ENCODE measurements at places on chromosomes 7 and 10. TPM values are rescaled to one million over a fixed set of nuclear protein-coding genes. Genes with fewer than 3 reads are reported as not detected.

GRCh38 chr7:142120524-142120923, 9.0 kb downstream of the MGAM2 start:
- no peak for DNase-seq

- no peak for DNase-seq
Measured at GRCh38 chr7:22377703-22378102, 20.7 kb upstream of the RAPGEF5 start.

The PHYH gene
- 51.5 TPM for polyA plus RNA-seq

The GOLGA7B gene
- 0.34 TPM for polyA plus RNA-seq

- no peak for DNase-seq
Measured at GRCh38 chr10:25176421-25176968, 1.7 kb downstream of the GPR158 start.

- DNase-seq: no peak
Measured at GRCh38 chr7:25002786-25003185, 22.8 kb upstream of the OSBPL3 start.

- DNase-seq: no peak
Measured at GRCh38 chr10:662223-662605, 27.3 kb downstream of the DIP2C start.

DNA sequence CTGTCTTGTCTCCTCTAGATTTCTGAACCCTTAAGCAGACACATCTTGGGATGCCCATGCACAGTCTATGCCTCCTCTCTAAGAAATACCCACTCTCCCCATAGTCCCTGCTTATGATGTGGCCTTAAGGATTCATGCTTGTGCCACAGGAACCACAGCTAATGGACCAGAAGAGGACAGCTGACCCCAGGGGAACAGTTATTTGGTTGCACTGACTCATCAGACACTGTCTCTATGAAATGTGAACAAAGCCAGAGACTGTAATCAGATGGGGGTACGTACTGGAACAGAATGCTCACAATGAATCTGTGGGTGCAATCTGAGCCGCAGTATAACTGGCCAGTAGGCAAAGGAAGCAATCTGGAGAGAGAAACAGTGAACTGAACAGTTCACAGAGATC, 121.9 kb downstream of the USP6NL start:
- DNase-seq: no peak

DNA sequence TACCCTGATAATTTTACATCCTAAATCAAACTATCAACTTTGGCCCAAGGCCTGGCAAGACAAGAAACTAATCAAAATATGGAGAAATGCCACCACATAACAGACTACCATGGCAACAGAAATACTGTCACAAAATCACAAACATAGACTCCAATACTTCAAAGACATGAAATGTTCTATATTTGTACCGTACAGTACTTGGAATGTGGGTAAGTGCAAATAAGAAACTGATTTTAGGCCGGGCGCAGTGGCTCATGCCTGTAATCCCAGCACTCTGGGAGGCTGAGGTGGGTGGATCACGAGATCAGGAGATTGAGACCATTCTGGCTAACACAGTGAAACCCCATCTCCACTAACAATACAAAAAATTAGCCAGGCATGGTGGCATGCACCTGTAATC, 9.2 kb downstream of the TNPO3 start:
- no peak for DNase-seq

GRCh38 chr10:50528206-50528605, 95.5 kb downstream of the SGMS1 start:
- no peak for DNase-seq

DNA sequence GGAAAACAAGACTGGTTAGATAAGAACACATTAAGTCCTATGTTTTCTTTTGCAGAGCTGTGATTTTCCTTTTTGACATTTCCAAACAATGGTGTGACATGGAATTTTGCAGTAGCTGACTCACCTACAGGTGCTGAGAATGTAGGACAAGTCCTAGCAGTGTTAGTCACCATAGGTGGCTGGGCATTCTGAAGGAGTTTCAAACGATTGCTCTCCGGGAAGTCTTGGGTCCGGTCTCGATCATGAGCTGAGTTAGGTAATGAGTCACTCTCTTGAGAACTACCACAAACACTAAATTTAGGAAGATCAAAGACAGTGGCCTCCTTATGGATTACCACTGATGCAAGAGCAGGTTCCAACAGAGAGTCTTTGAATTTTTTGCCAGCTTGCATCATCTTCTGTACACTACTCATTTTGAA, 3.6 kb downstream of the FIGNL1 start:
- DNase-seq: no peak

- no peak for DNase-seq
Measured at GRCh38 chr10:32437334-32437733, 8.6 kb upstream of the CCDC7 start.

The GIMAP1 gene
- 2.5 TPM for polyA plus RNA-seq

The MAGI2 gene
- 5.3 TPM for polyA plus RNA-seq

- no peak for DNase-seq
Measured at GRCh38 chr10:1126461-1126860, 70.3 kb downstream of the WDR37 start.

- peak; percentile 85 for DNase-seq
Measured at GRCh38 chr10:102835007-102835482, 2.2 kb downstream of the CYP17A1 start.

The HOXA4 gene
- polyA plus RNA-seq: 21.7 TPM

The GHRHR gene
- polyA plus RNA-seq: 1.9 TPM

The ANXA11 gene
- 106 TPM for polyA plus RNA-seq

DNA sequence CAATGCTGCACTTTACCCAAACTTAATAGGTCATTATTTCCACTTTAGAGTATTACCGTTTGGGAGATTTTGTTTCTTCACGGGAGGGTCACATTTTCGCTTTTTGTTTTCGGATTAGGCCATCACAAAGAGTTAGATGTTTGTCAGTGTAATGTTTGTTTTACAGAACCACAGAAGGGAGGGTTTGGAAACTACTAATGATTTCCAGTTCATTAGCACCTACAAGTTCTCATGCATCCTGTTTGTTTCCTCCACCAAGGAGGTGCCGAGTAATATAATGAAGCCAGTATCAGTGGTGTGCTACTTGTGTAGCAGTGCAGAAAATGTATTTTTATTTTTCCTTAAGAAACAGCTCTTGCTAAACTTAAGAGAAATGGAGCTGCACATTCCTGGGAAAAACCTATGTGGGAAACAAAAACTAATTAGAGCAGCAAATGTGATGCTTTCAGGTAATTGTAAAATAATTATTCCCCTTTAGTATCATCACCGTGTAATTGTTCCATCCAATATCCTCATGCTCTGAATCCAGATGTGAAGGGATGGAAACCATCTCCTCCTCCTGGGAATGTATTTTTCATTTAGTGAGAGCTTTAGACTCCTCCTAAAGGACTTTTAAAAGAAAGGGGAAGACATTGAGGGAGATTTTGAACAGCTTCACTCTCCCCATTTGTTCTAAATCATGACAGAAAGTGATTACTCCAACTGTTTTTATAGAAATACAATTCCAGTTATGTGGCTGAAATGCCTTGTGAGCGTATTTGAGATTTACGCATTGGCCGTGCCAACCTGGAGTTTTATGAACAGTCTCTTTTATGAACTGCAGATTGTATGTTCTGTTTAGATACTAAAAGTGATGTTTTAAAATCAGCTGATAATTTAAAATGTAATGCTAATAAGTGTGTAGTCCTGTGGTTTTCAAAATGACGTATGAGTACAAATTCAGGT, 5.6 kb downstream of the CELF2 start:
- no peak for DNase-seq

The LRIT1 gene
- polyA plus RNA-seq: not detected

The LRRC4 gene
- 4.5 TPM for polyA plus RNA-seq

The IDI2 gene
- polyA plus RNA-seq: not detected

The NKX2-3 gene
- 0.60 TPM for polyA plus RNA-seq

The GPR15LG gene
- not detected for polyA plus RNA-seq

DNA sequence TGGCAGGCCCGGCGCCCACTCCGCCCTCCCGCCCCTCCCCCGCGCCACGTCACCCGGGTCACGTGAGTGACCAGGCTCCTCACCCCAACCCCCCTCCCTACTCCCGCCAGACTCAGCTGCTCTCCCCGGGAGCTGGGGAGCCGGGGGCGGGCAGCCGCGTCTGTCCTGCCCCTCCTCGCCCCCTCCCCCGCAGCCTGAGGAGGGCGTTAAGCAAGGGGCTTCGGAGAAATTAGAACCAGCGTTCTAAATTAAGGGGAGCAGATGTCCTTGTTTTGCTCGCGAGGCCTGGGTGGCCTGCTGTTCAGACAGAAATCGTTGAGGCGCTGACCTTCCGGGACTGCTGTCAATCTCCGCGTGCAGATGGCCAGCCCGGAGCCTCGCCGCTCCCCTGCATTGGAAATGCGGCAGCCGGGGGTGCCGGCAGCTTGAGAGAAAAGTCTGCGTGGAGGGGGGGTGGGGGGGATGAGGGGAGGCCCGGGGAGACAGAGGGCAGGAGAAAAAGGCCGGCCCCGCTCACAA, 102.2 kb upstream of the ZNF438 start:
- peak; percentile 96 for DNase-seq

DNA sequence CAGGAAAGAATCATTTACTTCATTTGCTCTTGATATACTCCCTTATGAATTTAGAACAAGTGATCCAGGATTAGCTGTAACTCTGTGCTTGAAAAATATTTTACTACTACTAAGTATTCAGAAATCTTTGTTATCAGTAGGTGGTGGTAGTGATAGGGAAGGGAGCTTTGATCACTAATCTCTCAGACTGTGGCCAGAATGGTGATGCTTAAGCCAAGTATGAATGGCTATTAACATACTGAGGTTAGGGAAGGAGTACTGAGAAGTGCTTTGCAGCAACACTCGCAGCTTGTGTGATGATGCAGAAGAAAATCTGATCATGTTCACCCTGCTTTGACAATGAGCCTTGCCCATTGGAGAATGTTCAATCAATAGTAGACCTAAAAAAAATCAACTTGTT, 29.3 kb downstream of the AP3M1 start:
- no peak for DNase-seq

DNA sequence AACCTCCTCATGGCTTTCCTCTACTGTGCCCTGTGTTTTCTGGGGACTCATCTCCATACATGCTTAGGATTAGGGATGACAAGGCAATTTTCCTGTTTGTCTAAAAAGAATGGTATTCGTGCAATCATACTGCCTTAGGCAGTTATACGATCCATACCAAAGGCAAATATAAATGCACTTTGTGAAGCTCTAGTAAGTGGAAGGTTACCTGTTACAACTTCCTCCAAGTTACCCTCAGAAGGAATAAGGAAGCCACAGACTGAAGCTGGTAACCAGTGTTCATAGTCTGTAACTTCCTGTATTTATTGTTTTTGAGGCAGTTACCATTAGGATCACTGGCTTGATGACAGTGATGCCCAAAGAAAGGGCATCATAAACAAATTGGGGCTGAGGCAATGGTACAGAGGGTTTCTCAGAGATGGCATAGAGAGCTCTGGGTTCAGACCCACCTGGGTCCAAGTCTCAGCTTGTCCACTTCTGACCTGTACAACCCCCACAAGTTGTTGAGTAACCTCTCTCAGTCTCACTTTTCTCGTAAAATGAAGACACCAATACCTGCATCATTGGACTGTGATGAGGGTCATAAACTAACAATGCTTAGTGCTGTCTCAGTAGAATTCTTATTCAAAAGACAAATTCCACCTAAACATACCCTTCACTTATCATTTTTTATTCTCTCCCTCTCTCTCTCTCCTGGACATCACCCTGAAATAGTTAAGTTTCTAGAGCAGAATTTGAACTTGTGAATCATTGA, 138.2 kb downstream of the ELMO1 start:
- DNase-seq: no peak

DNA sequence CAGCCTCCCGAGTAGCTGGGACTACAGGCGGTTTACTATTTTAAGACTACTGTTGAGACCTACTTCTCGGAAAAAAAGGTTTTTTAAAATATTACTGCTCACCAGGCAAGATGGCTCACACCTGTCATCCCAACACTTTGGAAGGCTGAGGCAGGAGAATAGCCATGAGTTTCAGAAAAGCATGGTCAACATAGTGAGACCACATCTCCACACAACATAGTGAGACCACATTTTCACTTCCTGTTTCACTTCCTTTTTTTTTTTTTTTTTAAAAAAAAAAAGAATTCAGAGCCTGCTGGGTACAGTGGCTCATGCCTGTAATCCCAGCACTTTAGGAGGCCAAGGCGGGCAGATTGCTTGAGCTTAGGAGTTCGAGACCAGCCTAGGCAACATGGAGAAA, 46.5 kb downstream of the SVOPL start:
- no peak for DNase-seq

DNA sequence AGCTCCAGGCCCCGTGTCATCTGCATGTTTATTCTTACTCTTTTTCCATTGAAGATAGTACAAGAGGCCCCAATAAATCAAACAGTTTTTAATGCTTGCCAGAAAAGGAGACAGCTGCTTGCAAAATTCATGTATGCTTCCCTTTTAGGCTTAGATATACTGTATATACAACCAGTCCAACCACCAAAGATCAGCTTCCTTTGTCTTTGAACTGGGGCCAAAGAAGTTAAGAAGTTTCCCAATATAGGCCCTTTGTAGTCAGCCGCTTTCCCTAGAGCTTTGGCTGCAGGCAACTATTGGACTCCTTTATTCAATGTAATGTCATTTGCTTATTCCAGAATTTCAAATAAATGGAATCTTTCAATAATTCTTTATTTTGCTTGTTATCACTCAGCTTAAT, 1395.0 kb downstream of the GATA3 start:
- DNase-seq: no peak

The NANOS1 gene
- 6.1 TPM for polyA plus RNA-seq

- no peak for DNase-seq
Measured at GRCh38 chr10:78851647-78852046, 217.1 kb upstream of the ZMIZ1 start.

The ANKRD61 gene
- 0.75 TPM for polyA plus RNA-seq

The NPFFR1 gene
- 0.04 TPM for polyA plus RNA-seq

DNA sequence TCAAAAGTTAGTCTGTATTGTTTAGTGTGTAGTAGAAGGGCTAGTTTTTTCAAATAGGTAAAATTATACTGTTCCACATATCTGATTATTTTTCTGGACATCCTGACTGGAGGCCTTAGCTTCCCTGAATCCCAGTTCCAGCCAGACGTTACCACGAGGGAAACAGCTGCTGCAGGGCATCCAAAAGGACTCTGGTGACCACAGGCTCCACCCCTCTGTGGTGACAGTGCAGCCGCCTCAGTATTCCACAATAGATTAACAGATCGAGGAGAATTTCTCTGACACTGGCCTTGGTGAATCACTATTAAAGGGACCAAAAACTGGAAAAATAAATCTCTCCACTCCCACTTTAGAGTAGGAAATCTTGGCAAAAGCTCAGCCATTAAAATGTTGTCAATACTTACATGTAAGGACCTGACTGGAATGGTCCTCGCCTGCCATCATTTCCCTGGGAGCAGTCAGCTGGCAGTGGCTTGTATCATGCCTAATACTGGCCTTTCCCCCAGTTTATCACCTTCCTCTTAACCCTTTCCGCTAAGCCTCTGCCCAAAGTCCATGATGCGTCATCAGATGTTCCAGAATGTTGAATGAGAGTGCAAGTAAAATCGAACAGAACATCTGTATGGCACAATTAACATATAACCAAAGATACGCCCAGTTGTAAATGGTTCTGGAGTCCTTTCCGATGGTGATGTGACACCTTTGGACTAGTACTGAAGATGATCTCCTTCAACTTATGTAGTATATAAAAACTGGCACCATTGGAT, 31.6 kb downstream of the ENO4 start:
- DNase-seq: no peak

GRCh38 chr10:119416855-119417254, 125.7 kb downstream of the RGS10 start:
- no peak for DNase-seq

The CFTR gene
- polyA plus RNA-seq: 0.32 TPM

- DNase-seq: no peak
Measured at GRCh38 chr10:123398180-123398591, 244.0 kb downstream of the BUB3 start.

The CTAGE8 gene
- 0.11 TPM for polyA plus RNA-seq

The TUBGCP2 gene
- polyA plus RNA-seq: 42.9 TPM
